ENCODE measurements at places on chromosomes 6 and 20.
A peak's percentile ranks its signal among the peaks of the same experiment; 100 is the strongest.

DNA sequence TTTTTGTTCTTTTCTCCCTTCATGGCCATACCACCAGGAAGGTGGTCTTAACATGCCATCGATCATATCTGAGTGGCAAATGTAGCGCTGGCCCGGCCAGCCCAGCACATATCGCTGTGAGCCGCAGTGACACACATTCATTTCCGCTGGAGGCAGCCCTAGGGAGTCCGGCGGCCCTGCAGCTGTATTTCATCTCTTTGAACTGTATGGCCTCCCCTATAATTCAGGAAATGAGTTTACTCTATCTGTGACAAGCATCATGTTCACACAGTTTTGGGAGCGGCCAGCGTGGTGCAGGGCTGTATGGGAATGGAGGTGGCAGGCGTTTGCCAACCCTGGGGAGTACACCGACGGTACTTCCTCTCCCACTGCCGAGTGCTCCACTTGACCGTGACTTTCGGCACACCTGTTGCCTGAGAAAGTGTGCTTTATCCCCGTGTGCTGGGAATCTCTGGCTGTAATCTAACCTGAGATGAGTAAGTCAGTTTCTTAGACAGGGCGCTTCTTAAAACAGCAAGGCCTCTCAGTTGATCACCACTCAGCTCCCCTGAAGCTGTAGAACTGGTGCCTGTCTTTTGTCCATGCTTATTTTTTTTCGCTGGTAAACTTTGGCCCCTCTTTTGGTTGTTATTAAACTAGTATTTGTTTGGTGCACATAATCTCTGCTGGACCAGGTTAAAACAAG, 257.1 kb upstream of the TAB2 start:
- DNase-seq = peak; percentile 14

DNA sequence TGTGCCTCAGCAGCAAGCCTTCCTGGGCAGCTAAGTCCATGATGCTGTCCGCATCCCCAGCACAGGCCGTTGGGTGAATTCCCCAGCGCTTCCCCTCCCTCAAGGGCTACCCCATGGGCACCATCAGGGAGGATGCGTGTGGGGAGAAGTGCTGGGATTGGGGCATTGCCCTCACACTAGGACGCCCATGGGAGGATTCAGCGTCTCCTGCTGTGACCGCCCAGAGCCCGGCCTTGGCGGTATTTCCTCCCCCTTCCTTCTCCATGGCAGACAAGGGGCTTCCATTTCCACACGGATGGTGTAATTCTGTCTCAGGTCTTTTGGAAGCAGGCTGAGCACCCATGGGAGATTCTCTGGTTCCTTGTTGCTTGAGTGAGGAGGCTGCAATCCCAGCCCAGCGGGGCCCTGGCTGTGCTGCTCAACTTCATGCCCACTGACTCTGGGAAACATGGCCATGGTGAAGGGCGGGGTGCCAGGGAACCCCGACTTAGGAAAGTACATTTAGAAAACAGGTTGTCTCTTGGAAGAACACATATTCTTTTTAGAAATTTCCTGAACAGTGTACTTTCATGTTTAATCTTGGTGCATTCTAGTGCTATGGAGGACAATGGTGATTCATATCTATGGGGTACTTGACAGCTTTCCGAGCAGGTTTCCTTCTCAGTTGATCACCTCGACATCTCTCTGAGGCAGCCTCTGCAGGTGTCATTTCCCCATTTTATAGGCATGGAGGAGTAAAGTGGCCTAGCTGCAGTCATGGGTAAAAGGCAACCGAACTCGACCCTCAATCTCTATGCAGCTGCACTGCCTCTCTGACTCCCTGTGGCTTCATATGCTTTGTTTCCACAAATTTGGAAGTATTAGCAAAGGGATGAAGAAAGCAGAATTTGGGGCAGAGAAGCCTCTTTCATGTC, 178.2 kb upstream of the CST7 start:
- no peak for DNase-seq

GRCh38 chr6:53813096-53813495, 18.3 kb downstream of the LRRC1 start:
- no peak for DNase-seq

DNA sequence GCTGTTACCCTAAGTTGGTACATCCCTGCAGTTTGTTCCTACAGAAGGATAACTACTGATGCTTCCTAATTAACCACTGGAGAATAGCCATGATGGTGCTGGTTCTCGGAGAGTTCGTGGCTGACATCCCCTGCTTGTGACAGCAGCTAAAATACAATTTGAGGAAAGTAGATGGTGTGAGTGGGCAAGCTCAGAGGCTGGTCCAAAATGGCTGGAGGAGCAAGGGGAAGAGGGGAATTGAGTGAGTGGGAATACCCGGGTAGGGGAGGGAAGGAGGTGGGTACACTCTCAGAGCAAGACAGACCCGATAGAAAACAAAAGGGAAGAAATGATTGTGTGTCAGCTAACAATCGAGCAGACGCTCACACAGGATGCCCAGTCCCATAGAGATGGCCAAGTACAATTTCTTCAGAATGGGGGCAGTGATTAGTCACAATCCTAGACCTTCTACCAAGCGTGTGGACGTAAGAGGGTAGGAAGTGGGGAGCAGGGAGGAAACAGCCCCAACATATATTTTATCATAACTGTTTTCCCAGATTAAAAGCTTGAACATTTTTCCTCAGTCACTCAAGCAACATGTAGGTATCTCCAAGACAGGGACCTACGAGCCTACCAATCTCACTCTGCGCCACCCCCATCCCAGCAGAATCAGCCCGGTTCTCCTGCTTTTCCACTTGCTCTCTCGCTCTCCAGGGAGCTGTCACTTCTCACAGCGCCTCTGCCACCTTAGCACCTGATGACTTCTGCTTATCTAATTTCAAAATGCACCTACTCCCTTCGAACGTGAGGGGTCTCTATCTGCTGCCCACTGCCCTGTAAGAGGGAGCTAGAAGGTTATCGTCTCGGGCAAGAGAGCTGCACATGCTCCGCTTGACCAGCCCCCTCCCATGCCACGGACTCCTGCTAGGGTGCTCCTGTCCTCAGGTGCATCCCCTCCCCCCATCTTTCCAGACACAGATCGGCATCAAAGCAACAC, 26.2 kb downstream of the RIPOR2 start:
- no peak for DNase-seq

DNA sequence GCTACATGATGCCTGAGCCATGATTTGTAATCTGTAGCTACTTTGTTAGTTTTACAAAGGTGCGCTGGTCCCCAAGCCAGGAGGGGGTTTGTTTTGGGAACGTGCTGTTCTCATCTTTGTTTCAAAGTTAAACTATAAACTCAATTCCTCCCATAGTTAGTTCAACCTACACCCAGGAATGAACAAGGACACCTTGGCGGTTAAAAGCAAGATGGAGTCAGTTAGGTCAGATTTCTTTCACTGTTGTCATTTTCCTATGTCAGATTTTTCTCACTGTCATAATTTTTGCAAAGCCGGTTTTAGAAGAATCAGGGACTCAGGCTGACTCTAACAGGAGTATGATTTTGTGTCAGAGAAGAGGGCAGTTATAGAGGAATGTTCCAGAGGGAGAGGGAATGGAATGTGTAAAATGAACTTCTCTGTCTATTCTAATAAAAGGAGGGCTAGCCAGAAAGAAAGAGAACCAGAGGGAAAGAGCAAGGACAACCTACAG, 2.3 kb upstream of the GMPR start:
- no peak for DNase-seq

DNA sequence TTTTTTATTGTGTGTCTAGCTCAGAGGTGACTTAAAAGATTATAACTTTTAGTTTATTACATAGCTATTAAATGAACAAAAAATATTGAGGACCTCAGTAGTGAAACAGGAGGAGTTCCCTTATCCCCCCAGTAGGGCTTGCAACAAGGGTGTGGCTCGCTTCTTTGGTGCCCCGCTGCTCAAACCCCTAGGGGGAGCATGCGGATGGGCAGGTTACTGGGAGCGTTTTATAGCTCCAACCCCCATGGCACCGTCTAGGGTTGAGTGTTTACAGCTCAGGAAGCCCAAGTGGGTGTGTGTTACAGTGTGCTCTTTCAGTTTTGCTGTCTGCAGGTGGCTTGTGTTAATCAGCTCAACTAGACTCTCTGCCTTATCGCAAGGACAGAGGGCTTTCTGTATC, 1513.7 kb downstream of the GRIK2 start:
- no peak for DNase-seq

GRCh38 chr20:25643716-25644115, 19.9 kb upstream of the NANP start:
- DNase-seq = no peak

GRCh38 chr6:139920027-139920775, 545.8 kb upstream of the CITED2 start:
- peak; percentile 75 for DNase-seq

DNA sequence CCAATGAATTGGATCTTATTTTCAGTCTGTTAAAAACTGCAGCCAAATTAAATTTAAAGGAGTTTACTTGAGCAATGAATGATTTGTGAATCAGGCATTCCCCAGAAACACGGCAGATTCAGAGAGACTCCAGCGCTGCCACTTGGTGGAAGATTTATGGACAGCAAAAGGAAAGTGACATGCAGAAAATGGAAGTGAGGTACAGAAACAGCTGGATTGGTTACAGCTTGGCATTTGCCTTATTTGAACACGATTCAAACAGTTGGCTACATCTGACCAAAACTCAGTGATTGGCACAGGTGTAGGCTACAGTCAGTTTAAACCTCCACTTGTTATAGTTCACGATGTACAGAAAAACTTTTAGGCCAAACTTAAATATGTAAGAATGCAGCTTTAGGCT, 257.6 kb upstream of the IMPG1 start:
- DNase-seq = no peak

DNA sequence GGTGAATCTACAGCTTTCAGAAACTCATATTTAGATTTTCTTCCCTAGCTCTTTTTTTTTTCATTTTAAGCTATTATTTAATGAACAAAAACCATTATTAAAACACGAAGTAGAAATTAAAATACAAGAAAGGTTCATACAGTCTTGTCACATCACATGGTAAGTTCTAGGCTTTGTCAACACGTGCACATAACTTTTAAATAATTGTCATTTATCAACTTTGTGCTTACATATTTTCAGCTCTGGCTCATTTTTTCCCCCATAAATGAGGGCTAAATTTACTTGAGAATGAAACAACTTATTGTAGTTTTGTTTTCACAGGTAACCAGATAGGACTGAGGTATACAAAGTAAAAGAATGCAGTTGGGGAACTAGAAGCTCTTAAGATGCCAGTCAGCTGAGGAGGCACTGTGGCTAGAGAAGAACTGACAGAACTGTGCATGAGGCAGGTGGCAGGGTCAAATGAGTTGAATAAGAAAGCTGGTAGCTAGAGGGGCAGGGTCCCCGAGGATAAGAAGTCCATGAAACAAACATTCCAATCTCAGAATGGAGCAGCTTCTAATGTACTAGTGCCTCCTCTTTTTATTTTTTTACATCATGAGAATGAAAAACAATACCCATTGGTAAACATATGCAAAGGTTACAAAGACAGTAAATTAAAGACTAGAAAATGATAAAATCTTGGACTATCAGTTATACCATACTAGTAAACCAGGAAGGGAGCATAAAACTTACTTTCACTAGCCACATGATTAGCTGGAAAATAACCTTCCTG, 141.5 kb downstream of the MYB start:
- no peak for DNase-seq

GRCh38 chr20:34363465-34364222, 571 bp downstream of the ITCH start:
- peak; percentile 11 for DNase-seq

DNA sequence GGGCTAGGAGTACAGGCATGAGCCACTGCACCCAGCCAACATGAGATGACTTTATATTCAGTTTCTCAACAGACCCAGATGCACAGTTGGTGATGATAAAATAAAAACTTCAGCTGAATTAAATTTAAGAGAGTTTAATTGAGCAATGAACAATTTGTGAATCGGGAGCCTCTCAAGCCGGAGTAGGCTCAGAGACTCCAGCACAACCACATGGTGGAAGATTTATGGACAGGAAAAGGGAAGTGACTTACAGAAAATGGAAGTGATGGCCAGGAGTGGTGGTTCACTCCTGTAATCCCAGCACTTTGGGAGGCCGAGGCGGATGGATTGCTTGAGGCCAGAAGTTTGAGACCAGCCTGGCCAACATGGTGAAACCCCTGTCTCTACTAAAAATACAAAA, 10.4 kb upstream of the BCAS4 start:
- no peak for DNase-seq

- no peak for DNase-seq
These were observed 89.4 kb downstream of the SLC24A3 start for GRCh38 chr20:19301843-19302242.

GRCh38 chr6:99605911-99606655, 550 bp upstream of the PRDM13 start:
- DNase-seq = no peak

DNA sequence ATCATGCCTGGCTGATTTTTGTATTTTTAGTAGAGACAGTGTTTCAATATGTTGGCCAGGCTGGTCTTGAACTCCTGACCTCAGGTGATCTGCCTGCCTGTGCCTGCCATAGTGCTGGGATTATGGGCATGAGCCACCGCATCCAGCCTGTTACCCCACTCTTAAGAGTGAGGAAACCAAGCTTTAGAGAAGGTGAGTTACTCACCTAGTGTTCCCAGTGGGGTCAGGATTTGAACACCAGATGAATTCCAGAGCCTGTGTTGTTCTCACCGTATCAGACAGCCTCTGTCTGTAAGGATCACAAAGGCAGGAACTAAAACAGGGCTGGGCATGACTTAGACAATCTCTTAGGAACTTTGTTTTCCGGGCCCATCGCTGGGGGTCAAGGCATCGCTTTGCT, 9.4 kb upstream of the FANCE start:
- DNase-seq = no peak

- no peak for DNase-seq
These were observed 5.2 kb downstream of the STX11 start for GRCh38 chr6:144155529-144155928.

DNA sequence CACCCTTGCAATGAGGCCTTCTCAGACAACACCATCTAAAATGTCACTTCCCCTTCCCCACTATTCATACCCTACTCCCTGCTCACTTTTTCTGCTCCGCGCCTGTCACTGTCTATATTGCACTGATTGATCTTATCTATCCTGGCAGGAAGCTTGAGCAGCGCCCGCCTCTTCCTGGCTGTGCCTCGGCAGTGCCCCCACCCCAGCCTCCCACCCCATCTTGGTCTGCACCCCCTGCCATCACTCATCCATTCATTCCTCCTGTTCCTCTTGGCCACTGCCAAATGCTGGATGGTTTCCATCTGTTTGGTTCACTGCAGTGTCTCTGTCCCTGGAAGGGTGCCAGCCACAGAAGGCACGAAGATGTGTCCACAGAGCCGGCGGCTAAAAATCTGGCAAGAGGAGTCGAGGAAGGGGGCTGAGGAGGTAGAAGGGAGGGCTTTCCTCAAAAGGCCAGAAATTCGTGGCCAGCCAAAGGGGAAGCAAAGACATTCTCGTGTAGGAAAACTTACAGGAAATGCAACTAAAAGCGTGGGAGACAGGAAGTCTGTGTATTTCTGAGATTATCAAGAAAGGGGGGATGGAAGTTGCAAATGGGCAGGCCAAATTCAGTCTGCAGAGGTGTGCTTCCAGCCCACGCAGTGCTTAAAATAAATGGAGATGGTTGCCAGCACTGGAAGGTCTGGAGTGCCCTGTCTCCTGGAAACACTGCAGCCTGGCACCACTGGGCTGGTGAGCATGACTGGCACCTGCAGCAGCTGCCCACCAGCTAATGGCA, 27.6 kb downstream of the SYNJ2 start:
- peak; percentile 76 for DNase-seq
